Uterus (tissue), 4 donors: ENCODE measurements at places on chromosomes 2 and 18. TPM values are rescaled to one million over a fixed set of nuclear protein-coding genes. Genes with fewer than 3 reads are reported as not detected.

The AKAIN1 gene
- total RNA-seq = not detected

DNA sequence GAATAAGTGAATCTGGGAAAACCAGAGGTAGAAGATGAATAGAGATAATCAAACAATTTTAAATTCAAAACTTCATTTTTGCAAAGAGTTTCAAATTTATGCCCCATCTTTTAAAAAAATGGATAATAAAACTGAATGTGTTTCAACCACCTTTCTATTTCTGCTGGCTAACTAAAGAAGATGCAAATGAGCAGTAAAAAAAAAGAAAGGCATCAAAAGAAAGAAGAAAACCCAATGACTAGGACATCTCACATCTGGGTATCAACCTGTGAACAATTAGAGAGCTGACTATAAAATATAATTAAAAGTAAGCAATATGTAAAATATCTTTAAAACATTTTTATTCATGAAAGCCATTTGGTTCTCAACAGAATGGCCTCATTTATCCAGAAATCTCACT, 2.5 kb downstream of the PGAP1 start:
- H3K27ac ChIP-seq = no peak overlapping the region
- H3K4me3 ChIP-seq = no peak overlapping the region
- H3K4me1 ChIP-seq = peaks cover 7% of the 10 kb centered on the region
- DNase-seq = no peak

DNA sequence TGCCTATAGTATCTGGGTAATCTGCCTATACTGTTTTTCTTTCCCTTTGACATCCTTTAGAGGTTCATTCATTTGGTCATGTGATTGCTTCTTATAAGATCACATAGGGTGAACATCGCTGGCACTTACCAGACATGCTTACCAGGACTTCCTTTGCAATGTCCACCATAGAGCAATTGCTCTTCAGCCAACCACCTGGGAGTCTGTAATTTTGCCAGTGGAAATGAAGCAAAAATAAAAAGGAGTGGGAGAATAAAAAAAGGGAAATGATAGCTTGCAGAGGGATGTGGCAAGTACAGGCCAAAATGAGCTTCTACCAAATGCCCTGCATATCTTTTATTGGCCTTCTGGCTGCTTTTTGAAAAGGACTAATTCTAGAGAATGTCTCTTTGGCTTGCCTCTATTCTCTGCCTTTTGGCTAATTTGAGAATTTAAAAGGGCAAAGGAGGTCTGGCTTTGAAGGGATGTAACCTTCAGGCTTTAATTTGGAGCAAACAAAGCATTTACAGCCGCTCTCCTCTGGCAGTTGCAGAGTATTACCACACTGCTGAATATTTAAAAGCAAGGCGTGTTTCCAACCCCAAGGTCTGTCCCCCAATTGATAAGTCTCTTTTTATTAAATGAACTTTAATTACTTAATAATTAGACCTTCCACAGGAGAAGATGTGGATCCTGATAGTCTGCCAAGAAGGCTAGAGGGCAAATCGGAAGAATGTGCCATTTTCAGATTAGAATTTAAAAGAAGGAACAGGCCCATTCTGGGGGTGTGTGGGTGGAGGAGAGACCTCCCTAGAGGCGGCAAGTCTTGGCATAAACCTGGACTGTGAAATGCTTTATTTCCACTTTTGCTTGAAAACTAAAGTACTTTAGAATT, 557.9 kb downstream of the DCC start:
- DNase-seq = no peak
- H3K4me3 ChIP-seq = no peak overlapping the region
- no peaks in the 10 kb centered on the region for H3K27me3 ChIP-seq
- no peaks in the 10 kb centered on the region for H3K36me3 ChIP-seq
- H3K27ac ChIP-seq = no peak overlapping the region
- no peaks in the 10 kb centered on the region for H3K4me1 ChIP-seq

GRCh38 chr2:67213270-67213670, 183.9 kb upstream of the ETAA1 start:
- no peaks in the 10 kb centered on the region for H3K27me3 ChIP-seq
- no peak overlapping the region for H3K4me3 ChIP-seq
- H3K4me1 ChIP-seq = no peaks in the 10 kb centered on the region
- no peak overlapping the region for H3K27ac ChIP-seq

- peak overlapping the region; percentile 25 for H3K4me3 ChIP-seq
- no peak for DNase-seq
- H3K27me3 ChIP-seq = no peaks in the 10 kb centered on the region
- no peaks in the 10 kb centered on the region for H3K36me3 ChIP-seq
- H3K4me1 ChIP-seq = no peaks in the 10 kb centered on the region
Observed at GRCh38 chr2:109129356-109129920, 433 bp downstream of the SH3RF3 start.

The RAB6C gene
- 0.41 TPM for total RNA-seq

- H3K4me1 ChIP-seq = no peaks in the 10 kb centered on the region
- no peaks in the 10 kb centered on the region for H3K27me3 ChIP-seq
- DNase-seq = peak; percentile 49
- peak overlapping the region; percentile 79 for H3K4me3 ChIP-seq
- H3K27ac ChIP-seq = peak overlapping the region; percentile 93
Observed at GRCh38 chr2:216694082-216694825, 1.1 kb downstream of the IGFBP5 start.

GRCh38 chr2:32641180-32641579, 13.3 kb downstream of the TTC27 start:
- H3K27ac ChIP-seq = no peak overlapping the region
- no peaks in the 10 kb centered on the region for H3K36me3 ChIP-seq
- no peaks in the 10 kb centered on the region for H3K27me3 ChIP-seq
- H3K4me3 ChIP-seq = no peak overlapping the region
- DNase-seq = no peak
- H3K4me1 ChIP-seq = no peaks in the 10 kb centered on the region

The ARHGEF4 gene
- total RNA-seq = 1.8 TPM

The IL1R2 gene
- 5.4 TPM for total RNA-seq

- no peaks in the 10 kb centered on the region for H3K36me3 ChIP-seq
- H3K27me3 ChIP-seq = peaks cover 14% of the 10 kb centered on the region
- no peak overlapping the region for H3K4me3 ChIP-seq
- H3K4me1 ChIP-seq = no peaks in the 10 kb centered on the region
Observed at GRCh38 chr2:184599872-184600222, 1.5 kb downstream of the ZNF804A start.

The ARHGAP15 gene
- 4.4 TPM for total RNA-seq

GRCh38 chr18:76099931-76100457, 395.0 kb downstream of the ZNF516 start:
- H3K27me3 ChIP-seq = no peaks in the 10 kb centered on the region
- no peak overlapping the region for H3K4me3 ChIP-seq
- no peak overlapping the region for H3K27ac ChIP-seq
- H3K4me1 ChIP-seq = no peaks in the 10 kb centered on the region
- DNase-seq = no peak

DNA sequence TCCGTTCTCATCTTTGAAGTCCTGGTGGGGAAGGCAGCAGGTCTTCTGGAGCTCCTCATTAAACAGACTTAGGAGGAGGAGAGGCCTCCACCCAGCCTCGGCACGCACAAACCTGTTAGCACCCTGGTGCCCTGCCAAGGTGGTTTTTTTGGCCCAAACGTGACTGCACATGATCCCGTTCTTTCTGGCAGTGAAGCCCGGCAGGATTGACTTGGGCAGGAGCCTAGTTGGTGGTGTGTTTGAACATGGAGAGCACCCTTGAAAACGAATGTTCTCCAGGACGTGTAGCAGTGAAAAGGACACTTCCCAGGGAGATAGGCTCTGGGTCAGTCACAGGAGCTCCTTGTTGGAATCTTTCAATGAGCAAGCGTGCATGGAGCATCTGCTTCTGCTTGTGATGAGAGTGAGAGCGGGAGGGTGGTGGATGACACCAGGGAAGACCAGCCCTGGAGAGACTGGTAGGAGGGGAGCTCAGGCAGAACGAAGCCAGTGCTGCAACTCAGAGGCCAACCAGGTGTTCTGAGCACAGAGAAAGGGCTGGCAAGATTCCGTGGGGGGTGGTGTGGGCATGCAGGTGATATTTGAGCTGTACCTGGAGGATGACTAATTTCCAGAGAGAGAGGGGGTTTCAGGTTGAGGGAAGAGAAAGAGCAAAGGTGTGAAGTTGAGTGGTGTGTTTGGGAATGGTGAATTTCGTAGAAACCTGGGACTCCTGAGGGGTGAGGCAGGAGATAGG, 73.8 kb downstream of the TANC1 start:
- no peaks in the 10 kb centered on the region for H3K36me3 ChIP-seq
- no peak for DNase-seq
- H3K4me3 ChIP-seq = no peak overlapping the region
- H3K4me1 ChIP-seq = no peaks in the 10 kb centered on the region
- H3K27me3 ChIP-seq = no peaks in the 10 kb centered on the region

- H3K4me3 ChIP-seq = no peak overlapping the region
- no peaks in the 10 kb centered on the region for H3K4me1 ChIP-seq
- H3K36me3 ChIP-seq = no peaks in the 10 kb centered on the region
- no peaks in the 10 kb centered on the region for H3K27me3 ChIP-seq
Observed at GRCh38 chr2:198441901-198442300, 637.5 kb downstream of the PLCL1 start.

- no peaks in the 10 kb centered on the region for H3K36me3 ChIP-seq
- DNase-seq = no peak
- no peaks in the 10 kb centered on the region for H3K4me1 ChIP-seq
- no peak overlapping the region for H3K27ac ChIP-seq
- no peaks in the 10 kb centered on the region for H3K27me3 ChIP-seq
- H3K4me3 ChIP-seq = no peak overlapping the region
Observed at GRCh38 chr2:179744401-179744800, 117.0 kb downstream of the ZNF385B start.

DNA sequence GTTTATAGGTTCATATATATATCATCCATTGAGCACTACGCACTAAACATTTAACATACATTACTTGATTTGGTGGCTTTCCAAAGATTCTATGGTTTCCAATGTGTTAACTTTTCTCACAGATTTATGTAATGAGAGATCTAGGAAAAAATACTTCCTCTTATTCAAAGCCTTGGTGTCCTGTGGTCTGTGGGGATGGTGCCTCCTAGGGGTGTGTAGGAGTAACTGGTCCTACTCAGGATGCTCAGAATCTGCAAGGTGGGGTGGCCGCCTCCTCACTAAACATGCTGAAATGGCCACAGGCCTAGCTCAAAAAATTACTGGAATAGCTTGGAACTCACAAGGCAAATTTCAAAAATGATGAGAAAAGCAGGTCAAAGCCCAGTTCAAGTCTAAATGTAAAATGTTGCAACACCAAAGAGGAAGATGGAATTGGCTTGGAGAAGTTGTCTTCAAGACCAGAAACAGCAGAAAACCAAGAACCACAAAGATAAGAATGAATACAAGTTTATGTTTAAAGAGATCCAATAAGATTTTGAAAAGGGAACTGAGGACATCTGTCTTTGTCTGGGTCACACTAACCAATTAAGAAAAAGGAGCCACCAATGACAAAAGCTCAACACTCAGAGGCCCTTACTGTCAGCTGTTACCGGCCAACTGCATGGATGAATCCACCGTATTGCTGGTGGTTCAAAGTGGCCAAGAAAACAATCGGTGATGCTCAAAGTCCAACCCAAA, 11.5 kb downstream of the GPR55 start:
- peak; percentile 29 for DNase-seq
- no peaks in the 10 kb centered on the region for H3K27me3 ChIP-seq
- no peak overlapping the region for H3K4me3 ChIP-seq

DNA sequence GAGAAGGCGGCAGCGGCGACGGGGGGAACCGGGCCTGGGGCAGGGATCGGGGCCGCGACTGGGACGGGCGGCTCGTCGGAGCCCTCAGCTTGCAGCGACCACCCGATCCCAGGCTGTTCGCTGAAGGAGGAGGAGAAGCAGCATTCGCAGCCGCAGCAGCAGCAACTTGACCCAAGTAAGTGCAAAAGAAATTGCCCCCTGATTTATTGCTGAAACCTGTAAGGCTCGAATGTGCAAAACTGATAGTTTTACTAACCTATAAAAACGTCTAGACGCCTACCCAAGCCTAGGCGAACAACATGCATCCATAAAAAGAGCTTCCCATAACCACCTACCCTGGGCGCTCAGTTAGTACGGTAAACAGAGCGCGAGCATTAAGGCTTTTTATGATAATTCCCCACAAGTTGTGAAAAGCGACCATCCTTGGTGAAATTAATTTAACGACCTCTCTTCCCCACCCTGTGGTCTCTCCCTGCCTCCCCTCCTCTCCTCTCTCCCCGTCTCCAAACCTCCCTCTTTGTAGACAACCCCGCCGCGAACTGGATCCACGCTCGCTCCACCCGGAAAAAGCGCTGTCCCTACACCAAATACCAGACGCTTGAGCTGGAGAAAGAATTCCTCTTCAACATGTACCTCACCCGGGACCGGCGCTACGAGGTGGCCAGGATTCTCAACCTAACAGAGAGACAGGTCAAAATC, 1.0 kb downstream of the HOXD9 start:
- no peaks in the 10 kb centered on the region for H3K36me3 ChIP-seq
- peak overlapping the region; percentile 99 for H3K27ac ChIP-seq
- H3K27me3 ChIP-seq = no peaks in the 10 kb centered on the region
- H3K4me1 ChIP-seq = no peaks in the 10 kb centered on the region
- H3K4me3 ChIP-seq = peak overlapping the region; percentile 51

DNA sequence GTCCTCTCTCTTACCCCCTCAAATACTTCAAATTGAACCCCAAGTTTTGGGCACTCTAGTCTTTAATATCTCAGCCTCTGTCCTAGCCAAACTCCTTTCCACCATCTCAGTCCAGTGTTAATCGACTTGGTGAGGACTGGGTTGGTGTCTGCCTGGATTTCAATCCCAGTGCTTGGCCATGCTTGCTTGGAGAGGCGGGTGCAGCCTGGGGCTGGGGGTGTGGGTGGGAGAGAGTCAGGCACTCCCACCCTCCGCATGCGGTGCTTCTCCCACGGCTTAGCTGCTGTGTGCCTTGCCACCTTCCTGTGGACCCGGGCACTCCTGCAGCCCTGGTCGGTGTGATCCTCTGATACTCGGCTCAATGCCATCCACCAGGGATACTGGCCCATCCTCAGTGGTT, 220.8 kb upstream of the HDAC4 start:
- DNase-seq = no peak
- no peaks in the 10 kb centered on the region for H3K27me3 ChIP-seq
- no peak overlapping the region for H3K4me3 ChIP-seq
- no peak overlapping the region for H3K27ac ChIP-seq

DNA sequence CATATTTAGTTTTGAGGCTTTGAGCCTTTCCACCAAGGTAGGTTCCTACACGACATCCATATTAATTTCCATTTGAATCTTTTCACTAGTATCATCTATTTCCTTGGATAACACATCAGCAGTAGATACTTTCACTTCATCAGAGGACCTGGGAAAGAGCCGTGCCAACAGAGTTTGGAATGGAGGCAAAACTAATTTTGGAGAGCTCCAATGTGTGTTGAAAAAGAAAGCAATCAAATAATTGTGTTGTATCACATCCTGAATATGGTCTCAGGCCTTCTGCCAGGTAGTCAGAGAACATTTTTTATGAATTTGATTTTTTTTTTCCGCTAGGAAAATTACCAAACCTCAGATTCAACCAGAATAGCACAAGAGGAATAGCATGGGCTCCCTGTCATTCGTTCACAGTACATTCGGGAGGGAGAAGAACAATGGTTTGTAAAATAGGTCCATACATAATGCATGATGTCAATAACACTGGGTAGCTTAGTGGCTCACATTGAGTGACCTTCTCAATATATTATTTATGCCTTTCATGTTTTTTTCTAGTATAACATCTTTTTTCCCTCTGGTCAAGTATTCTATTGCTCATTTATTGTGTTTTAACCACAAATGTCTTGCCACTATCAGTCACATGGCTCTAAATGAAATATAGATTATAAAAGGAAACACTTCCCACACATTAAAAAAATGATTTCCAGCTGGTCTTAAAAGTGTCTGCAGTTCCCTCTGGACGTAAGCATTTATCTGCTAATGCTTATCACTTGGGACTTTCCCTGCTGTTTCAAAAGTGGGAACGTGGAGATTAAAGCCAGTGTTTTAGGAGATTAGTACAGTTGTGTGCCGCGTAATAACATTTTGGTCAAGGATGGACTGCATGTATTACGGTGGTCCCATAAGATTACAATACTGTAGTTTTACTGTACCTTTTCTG, 68.6 kb upstream of the RAPH1 start:
- H3K36me3 ChIP-seq = no peaks in the 10 kb centered on the region
- H3K27ac ChIP-seq = no peak overlapping the region
- peaks cover 5% of the 10 kb centered on the region for H3K4me1 ChIP-seq
- H3K27me3 ChIP-seq = no peaks in the 10 kb centered on the region
